Stimulated activated CD8-positive, alpha-beta memory T cell treated with anti-CD3 and anti-CD28 coated beads, Interleukin-4, amount 100 ng/mL, for 1 hour (primary cell): ENCODE measurements at places on chromosomes 2 and 18.

DNA sequence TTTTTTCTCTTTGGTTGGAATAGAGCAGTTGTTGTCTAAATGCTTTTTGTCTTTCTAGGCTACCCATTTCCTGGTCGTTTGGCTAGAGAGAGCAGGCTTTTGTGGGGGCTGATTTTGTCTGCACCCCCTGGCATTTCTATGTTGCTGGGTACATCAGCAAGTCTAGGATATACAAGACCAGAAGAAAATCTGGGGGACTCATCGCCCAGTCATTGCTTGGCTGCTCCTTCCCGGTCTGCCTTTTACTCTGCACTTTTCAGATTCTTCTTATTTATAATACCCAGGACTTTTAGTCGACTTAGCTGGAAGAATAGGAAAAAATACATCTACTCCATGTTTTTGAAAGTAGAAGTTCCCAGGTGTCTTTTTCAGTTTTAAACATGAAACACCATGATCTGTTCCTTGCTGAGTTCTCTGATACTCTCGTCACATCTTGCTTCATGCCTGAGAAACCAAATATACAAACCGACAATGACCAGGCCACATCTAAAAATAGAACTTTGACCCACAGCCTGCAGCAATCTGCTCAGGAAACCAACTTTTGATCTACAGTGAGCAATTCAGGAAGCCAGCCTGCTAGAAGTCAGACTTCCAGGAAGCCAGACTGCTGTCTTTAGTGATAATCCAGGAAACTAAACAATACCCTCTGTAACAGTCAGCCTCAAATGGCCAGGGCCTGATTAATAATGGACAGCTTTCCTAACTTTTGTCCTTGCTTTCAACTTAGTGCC is 163.8 kb upstream of the MEX3C start:
- no peak for DNase-seq

DNA sequence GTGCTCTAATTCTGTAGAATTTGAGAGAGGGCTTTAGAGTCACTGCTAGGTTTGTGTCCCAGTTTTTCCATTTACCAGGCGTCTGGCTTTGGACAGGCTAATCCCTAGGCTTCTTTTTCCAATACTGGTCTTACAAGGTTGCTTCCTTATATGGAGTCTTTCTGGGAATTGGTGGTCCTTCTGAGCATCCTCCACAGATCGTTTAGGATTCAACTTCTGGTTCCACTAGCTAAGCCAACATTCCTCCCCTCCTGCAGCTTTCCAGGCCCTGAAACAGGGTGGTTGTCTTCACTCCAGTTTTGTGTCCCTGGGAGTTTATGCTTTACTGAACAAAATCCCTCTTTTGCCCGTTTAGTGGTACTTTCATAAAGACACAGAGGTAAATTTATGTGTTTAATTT is 170.6 kb downstream of the CERS6 start:
- no peak for DNase-seq

- no peak for DNase-seq
These were observed 57.6 kb upstream of the IGFBP5 start for GRCh38 chr2:216752855-216753505.

DNA sequence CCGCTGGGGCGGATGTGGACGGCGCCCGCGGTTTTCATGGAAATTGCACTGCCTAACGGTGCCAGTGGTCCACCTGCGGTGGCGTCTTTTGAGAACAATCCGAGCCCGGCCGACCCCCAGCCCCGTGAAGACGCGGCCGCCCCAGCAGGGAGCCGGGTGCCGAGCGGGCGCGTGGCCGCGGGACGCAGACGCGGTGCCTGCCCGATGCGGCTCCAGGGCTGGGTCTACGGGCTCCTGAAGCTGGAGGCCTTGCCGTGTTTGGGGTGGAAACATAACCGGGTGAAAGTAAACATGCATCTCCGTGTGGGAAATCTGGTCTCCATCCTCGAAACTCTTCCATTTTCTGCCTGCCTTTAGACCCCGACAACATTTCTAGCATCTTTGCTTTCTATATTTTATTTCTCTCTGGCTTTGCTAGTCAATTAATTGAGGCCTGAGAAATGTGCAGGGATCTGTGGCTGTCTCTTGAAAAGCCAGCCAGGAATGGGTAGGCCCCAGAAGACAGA is 572 bp downstream of the INPP4A start:
- no peak for DNase-seq

GRCh38 chr2:217951521-217952247 is 51.1 kb downstream of the TNS1 start:
- no peak for DNase-seq

- no peak for DNase-seq
These were observed 55.2 kb downstream of the METTL4 start for GRCh38 chr18:2515908-2516625.

- DNase-seq, result no peak
These were observed 155.6 kb upstream of the DSEL start for GRCh38 chr18:67672155-67672554.

GRCh38 chr2:234917211-234917975 is 34.4 kb upstream of the SH3BP4 start:
- no peak for DNase-seq
